ENCODE measurements at places on chromosomes 2 and 18. TPM values are rescaled to one million over a fixed set of nuclear protein-coding genes. Genes with fewer than 3 reads are reported as not detected.

DNA sequence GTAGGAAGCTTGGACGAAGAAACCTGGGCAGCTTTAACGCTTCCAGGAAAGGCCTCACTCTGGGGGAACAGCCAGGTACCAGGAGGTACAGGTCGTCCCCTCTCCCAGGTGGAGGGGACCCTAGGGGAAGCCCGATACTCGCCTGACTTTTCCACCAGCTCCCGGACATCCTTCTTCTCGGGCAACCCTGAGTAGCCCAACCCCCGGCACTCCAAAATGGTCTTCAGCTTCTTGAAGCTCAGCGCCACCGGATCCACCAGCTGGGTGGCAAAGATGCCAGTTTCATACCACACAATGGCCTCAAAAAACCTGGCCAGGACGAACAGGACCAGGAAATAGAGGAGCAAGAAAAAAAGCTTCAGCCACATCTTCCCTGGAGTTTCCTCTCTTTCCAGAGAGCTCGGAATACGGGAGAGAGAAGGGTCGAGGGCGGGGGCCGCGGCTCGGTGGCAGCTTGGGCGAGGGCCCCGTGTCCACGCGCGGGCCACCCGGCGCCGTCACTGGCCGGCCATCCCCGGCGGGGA is 1.1 kb downstream of the RNF103 start:
- H3K4me3 ChIP-seq = peak overlapping the region; percentile 99
- peak overlapping the region; percentile 97 for H3K27ac ChIP-seq
- peak; percentile 52 for DNase-seq

GRCh38 chr18:48929941-48930713 is 20.6 kb downstream of the SMAD7 start:
- H3K27me3 ChIP-seq = no peaks in the 10 kb centered on the region
- peak overlapping the region; percentile 55 for H3K27ac ChIP-seq
- H3K4me3 ChIP-seq = no peak overlapping the region
- peaks cover 97% of the 10 kb centered on the region for H3K4me1 ChIP-seq
- no peaks in the 10 kb centered on the region for H3K36me3 ChIP-seq

DNA sequence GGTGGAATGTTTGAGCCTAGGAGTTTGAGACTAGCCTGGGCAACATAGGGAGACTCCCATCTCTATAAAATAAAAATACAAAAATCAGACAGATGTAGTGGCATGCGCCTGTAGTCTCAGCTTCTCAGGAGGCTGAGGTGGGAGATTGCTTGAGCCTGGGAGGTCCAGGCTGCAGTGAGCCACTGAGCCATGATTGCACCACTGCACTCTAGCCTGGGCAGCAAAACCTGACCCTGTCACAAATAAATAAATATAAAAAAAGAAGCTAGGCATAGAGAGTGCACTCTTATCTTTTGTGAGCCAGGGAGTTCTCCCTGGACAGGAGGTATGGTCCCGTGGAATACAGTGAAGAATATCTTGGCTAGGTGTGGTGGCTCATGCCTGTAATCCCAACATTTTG is 11.0 kb upstream of the KYNU start:
- H3K4me3 ChIP-seq = no peak overlapping the region
- H3K36me3 ChIP-seq = no peaks in the 10 kb centered on the region
- no peak for DNase-seq
- no peaks in the 10 kb centered on the region for H3K4me1 ChIP-seq
- no peak overlapping the region for H3K27ac ChIP-seq

DNA sequence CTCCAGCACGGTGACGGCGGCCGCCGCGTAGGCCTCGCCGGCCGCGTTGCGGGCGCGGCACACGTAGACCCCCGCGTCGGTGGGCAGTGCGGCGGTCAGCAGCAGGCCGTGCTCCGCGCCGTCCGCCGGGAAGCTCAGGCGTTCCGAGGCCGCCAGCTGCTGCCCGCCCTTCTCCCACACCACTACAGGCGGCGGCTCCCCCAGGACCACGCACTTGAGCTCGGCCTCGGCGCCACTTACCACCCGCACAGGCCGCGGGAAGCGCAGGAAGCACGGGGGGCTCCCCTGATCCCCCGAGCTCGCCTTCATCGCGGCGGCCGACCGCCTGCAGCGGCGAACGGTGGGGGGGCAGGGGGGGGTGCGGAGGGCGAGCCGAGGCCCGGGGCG is 422 bp downstream of the OBSL1 start:
- no peaks in the 10 kb centered on the region for H3K27me3 ChIP-seq
- DNase-seq = peak; percentile 34
- H3K36me3 ChIP-seq = no peaks in the 10 kb centered on the region
- peak overlapping the region; percentile 50 for H3K4me3 ChIP-seq

DNA sequence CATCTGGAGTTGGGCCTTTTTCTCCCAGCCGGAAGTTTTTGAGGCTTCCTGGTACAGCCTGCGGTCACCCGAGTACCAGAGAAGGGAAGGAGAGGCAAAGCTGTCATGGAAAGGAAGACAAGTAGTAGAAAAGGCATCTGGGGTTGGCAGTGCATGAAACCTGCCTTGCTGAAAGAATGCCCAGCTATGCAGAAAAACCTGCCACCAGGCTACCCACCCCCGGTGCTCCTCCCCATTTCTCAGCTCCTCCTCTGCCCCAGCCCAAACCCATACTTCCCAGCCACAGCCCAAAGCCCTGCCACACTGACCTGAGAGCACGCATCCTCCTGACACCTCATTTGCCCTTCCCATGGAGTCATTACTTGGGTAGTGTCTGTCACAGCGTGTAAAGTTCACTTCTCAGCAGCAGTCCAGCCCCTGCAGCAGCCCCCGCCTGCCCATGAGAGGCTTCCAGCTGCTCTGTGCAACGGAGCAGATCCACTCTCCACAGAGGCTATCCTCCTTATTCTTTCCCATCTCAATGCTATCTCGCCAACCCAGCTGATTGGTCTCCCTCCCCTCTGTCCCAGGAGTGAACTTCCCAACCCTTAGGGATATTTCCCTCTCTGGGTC is 40.4 kb upstream of the MAL start:
- H3K27ac ChIP-seq = no peak overlapping the region
- DNase-seq = no peak
- H3K36me3 ChIP-seq = no peaks in the 10 kb centered on the region
- H3K27me3 ChIP-seq = no peaks in the 10 kb centered on the region

- no peak overlapping the region for H3K4me3 ChIP-seq
- no peaks in the 10 kb centered on the region for H3K36me3 ChIP-seq
- no peaks in the 10 kb centered on the region for H3K27me3 ChIP-seq
- H3K27ac ChIP-seq = no peak overlapping the region
These were observed 232.9 kb downstream of the LNPK start for GRCh38 chr2:175769200-175769599.

GRCh38 chr2:105315314-105315713 is 14.2 kb downstream of the TGFBRAP1 start:
- H3K4me1 ChIP-seq = no peaks in the 10 kb centered on the region
- no peaks in the 10 kb centered on the region for H3K27me3 ChIP-seq
- H3K27ac ChIP-seq = no peak overlapping the region
- H3K4me3 ChIP-seq = no peak overlapping the region
- DNase-seq = no peak

GRCh38 chr18:43596105-43596712 is 318.9 kb upstream of the SYT4 start:
- H3K4me3 ChIP-seq = no peak overlapping the region
- H3K36me3 ChIP-seq = no peaks in the 10 kb centered on the region
- DNase-seq = no peak
- H3K27me3 ChIP-seq = no peaks in the 10 kb centered on the region
- H3K4me1 ChIP-seq = no peaks in the 10 kb centered on the region

- no peak overlapping the region for H3K27ac ChIP-seq
- no peaks in the 10 kb centered on the region for H3K27me3 ChIP-seq
- no peaks in the 10 kb centered on the region for H3K36me3 ChIP-seq
- no peak overlapping the region for H3K4me3 ChIP-seq
- no peaks in the 10 kb centered on the region for H3K4me1 ChIP-seq
- DNase-seq = no peak
These were observed 601.1 kb downstream of the ARHGAP15 start for GRCh38 chr2:143730155-143730952.

- H3K27ac ChIP-seq = no peak overlapping the region
- no peaks in the 10 kb centered on the region for H3K4me1 ChIP-seq
- H3K36me3 ChIP-seq = no peaks in the 10 kb centered on the region
- no peak for DNase-seq
- no peaks in the 10 kb centered on the region for H3K27me3 ChIP-seq
- no peak overlapping the region for H3K4me3 ChIP-seq
These were observed 797.1 kb downstream of the SLC4A3 start for GRCh38 chr2:220424561-220424960.

ANKRD62 gene
- not detected for total RNA-seq

EMX1 gene
- total RNA-seq = 0.22 TPM

ANKRD30B gene
- total RNA-seq = not detected

SOCS6 gene
- 25.3 TPM for total RNA-seq

DES gene
- total RNA-seq = 28.9 TPM

FBXO15 gene
- total RNA-seq = 0.71 TPM

MROH2A gene
- total RNA-seq = 3.5 TPM

MYO7B gene
- not detected for total RNA-seq

ZNF516 gene
- 28.3 TPM for total RNA-seq

Measured in thyroid gland (tissue), 4 donors.